Stimulated activated CD8-positive, alpha-beta memory T cell treated with anti-CD3 and anti-CD28 coated beads, Interleukin-7, amount 100 ng/mL, for 1 hour (primary cell): ENCODE measurements at places on chromosomes 13 and 19.

DNA sequence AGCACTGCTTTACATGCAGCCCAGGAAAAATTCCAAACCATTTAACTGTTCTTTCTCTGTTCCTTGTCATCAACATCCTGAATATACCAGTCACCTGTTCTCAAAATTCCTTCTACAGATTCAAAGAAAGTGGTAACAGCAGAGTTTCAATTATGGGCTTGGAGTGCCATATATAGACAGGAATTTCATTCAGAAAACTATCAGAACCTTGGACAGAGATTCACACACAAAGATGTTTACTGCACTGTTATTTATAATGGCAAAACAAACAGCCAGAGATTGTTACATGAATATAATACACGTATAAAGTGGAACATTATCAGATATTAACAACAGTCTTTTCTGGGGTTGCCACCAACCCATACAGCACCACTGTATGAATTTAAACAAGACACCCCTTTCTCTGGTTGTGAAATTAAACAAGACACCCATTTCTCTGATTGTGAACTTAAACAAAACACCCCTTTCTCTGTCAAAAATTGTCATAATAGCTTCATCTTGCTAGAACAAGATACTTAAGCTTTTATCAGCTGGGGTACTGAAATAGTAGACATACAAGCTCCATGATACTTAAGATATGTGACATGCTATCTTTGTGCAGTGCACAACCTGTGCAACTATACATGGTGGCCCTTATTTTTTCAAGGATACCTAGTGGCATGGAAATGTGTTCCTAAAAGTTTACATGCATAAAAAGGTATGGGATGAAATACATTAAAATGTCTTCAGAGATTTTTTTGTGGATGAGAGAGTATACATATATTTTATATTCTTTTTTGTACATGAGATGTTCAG lies 12.6 kb downstream of the CACNA1A start:
- no peak for DNase-seq

DNA sequence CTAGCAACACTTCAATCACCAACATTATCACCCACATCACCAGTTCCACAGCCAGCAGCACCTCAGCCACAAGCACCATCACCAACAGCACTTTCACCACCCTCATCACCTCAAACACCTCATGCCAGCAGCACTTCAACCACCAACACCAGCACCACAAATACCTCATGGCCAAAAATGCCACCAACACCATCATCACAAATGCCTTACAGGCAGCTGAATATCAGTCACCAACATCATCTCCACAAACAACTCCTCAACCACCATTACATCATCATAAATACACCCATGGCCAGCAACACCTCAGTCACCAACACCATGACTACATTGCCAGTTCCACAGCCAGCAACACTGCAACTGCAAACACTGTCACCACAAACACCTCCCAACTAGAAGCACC lies 10.4 kb downstream of the FCER2 start:
- DNase-seq: no peak

DNA sequence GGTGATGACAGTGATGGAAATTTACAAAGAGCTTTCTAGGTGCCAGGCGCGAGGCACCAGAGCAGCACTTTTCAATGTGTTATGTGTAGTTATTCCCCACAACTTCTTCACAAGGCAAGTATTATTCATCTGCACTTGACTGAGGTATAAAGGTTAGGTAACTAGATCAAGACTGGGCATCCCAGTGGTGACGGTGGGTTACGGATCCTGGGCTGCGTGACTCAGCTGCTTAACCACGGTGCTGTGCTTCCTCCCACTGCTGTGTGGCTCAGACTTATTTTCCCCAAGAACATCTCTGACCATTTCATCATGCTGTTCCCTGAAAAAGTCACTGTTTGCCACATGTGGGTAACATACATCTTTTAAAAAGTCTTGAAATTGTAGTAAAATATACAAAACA lies 19.3 kb downstream of the EDDM13 start:
- no peak for DNase-seq

DNA sequence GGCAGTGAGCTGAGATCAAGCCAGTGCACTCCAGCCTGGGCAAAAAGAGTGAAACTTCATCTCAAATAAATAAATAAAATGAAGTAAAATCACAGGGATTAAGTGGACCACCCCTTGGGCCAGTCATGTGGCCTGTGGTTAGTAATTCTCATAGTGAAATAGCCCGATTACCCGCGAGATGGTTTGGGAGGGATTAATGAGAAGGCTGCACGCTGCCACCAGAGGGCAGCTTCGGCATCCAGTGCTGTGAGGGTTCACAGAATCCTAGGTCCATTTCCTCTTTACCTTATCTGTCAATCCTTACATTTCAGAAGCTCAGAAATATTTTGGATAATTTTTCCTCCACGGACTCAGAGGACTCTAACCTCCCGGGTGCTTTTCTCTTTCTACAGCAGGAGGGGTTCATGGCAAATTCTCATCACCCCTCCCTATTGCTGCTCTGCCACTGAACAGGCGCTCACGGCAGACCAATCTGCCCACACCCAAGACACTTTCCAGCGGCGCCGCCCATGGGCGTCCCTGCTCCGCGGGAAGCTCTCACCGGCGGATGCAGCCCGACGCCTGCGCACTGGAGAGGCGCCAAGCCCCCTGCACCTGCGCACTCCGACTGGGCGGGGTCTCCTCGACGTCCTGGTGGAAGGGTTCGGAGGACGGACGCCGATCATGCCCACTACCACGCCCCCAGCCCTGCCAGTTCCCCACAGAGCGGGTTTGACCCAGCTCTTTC lies 11.0 kb downstream of the ZNF835 start:
- no peak for DNase-seq

- DNase-seq: no peak
These were observed 6.4 kb downstream of the MYO9B start for GRCh38 chr19:17081672-17082630.

DNA sequence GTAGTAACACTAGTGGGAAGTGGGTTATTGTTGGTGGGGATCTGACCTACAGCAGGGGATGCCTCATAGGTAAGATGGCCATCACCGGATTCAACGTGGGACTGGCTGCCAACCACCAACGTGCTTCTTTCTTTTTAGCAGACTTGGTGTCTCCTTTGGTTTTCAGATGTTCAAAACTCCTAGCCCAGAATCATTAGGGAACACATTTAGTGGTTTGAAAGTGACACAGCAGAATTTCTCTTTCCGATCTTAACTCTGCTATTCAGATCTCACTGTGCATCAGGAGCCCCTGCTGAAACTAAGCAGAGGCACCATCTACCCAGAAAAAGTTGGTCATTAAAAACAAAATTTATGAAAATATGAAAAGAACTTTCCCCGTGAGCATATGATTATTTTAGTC lies 36.7 kb upstream of the PCDH8 start:
- no peak for DNase-seq

DNA sequence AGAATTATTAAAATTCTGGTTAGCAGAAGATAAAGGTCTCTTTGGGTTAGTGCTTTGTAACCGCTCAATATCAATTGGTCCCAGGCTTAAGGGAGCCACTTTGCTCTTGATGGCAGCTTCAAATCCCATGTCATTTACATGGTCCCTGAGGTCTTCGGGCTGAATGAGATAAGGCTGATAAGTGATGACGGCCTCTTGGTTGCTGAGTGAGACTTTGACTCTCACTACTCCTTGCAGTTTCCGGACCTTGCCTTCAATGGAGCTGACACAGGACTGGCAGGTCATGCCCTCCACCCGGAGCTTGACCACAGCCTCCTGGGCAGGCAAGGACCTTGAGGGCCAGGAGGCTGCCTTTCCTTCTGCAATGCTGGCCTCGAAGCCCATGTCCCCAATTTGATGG lies 36.8 kb downstream of the ATP7B start:
- DNase-seq: no peak

GRCh38 chr13:23656637-23657371 lies 86.6 kb downstream of the TNFRSF19 start:
- DNase-seq: no peak

DNA sequence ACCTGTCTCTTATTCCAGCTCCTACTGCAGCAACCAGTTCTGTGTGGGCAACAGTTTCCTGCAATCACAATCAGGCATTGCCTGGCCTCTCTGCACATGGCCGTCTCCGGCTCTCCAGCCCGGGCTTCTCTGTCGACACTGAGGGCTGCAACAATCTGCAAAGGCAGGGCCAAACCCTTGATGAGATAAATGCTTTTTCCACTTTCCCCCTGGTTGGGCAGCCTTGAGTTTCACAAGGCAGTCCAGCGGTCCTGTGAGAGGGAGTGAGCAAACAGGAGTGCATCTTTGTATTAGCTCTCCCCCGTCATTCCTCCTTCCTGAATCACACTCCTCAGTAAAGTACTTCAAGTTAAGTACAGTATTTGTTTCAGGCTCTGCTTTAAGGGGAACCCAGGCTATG lies 40.7 kb upstream of the VWA8 start:
- no peak for DNase-seq

- DNase-seq: no peak
These were observed 1165.3 kb downstream of the EFNB2 start for GRCh38 chr13:105370011-105370650.

DNA sequence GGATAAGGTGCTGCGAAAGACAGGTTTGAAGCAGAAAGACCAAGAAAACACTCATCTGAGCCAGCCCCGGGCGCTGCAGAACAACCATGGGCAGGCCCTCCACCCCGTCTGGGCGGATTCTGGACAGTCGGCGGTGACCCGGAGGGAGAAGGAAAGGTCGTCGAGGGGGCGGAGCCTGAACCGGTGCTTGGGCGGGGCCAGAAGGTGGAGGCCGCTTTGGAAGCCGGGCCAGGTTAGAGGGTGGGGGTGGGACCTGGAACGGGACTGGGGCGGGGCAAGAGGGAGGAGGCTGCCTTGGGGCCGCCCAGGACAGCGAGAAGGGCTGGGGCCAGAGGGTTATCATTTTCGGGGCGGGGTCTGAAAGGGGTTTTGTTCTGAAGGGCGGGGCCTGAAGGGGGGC lies 5.0 kb upstream of the ZNF765 start:
- no peak for DNase-seq

GRCh38 chr19:17405250-17406045 lies at the start of gene BST2:
BST2 (minus strand) TSS chr19:17405630; CDS start chr19:17405575, 55 bp downstream.
- DNase-seq: no peak

DNA sequence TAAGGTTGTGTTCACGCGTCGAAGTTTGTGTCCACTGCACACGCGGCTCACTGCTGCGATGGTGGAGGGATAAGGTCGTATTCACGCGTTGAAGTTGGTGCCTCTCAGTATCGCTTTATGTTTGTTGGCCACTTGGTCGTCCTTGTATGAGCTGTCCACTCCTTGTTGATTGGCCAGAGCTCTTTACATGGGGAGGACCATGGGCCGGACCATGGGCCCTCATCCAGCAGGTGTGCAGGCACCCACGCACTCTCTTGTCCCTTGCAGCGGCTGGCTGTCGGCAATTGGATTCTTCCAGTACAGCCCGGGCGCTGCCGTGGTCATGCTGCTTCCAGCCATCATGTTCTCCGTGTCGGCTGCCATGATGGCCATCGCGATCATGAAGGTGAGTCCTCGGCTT lies 17.6 kb downstream of the ADAT3 start:
- no peak for DNase-seq

DNA sequence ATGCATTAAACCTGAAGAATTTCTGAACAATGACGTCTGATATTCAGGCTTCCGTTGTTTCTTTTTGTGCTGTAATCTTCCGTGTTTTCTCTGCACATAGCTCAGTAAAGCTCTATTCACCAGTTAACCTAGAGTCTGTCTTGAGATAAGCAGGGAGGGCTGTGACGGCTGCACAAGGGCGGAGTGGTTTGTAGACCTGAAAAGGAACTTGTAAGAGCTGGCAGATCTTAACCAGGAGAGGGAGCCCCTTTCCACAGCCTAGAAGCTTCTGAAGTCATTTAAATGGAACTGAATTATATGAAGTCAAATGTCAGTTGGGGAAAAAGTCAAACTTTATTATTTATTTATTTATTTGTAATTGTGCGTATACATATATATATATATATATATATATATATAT lies 27.5 kb downstream of the DPRX start:
- no peak for DNase-seq

DNA sequence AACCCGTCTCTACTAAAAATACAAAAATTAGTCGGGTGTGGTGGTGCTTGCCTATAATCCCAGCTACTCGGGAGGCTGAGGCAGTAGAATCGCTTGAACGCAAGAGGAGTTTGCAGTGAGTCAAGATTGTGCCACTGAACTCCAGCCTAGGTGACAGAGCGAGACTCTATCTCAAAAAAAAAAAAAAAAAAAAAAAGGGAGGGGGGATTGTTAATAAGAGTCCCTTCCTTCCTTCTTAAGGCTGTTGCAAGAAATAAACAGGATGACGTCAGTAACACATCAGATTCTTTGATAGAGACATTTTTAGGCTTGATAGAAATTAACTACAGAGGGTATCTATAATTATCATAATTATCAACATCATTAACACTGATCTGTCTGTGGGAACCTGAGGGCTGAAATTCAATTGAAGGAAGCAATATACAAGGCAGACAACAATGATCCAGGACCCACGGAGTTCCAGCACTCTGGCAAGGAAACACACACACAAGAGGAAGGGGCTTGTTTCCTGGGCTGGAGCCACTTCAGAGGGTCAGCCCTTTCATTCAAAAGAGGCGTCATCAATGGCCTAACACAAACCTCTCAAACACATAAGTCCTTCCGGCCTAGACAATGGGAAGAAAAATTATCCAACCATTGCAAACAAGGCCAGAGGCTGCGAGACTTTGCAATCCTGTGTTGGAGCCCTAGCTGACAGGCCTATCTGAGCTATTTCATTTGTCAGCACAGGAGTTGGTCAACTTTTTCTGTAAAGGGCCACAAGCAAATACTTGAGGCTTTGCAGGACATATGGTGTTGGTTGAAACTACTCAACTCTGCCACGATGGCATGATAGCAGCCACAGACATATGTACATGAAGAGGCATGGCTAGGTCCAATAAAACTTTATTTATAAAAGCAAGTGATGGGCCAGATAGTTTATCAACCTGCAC lies 105.2 kb downstream of the INSR start:
- DNase-seq: no peak

- DNase-seq: no peak
These were observed 240.6 kb downstream of the GGACT start for GRCh38 chr13:100347968-100348367.
